ENCODE measurements at places on chromosomes 2 and 18.

GRCh38 chr18:41372046-41372665 is 582.9 kb upstream of the PIK3C3 start:
- DNase-seq, result no peak

- no peak for DNase-seq
Measured at GRCh38 chr2:9249020-9249800, 42.6 kb downstream of the ASAP2 start.

DNA sequence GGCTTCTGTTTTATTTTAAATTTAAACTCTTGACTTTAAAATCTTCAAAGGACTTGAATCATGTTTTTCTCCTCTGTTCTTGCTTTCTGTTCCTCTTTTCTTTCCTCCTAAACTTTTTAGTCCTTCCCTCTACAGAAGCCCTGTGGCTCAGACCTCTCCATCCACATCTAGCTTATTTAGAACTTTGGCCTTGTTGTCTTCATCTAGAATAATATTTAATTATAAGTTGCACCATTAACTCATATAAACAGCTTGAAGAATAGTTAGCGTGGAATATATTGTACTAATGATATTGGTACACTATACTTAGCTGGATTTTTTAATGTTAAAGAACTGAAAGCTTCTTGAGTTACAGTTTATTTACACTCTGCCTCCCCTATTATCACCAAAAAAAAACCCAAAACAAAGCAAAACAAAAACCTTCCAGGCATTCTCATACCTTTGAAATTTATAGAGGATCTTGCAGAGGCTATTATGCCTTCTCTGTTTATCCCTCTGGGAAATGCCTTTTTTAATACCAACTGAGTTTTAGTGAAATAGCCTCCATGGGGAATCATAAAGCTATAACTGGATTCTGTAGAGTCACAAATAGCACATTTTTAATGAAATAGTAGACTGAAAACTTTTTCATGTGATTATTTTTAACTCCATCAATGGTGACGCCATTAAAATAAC is 9.2 kb upstream of the CCDC141 start:
- DNase-seq, result no peak

GRCh38 chr18:74976331-74976909 is 232.5 kb downstream of the PTGR3 start:
- DNase-seq, result no peak

DNA sequence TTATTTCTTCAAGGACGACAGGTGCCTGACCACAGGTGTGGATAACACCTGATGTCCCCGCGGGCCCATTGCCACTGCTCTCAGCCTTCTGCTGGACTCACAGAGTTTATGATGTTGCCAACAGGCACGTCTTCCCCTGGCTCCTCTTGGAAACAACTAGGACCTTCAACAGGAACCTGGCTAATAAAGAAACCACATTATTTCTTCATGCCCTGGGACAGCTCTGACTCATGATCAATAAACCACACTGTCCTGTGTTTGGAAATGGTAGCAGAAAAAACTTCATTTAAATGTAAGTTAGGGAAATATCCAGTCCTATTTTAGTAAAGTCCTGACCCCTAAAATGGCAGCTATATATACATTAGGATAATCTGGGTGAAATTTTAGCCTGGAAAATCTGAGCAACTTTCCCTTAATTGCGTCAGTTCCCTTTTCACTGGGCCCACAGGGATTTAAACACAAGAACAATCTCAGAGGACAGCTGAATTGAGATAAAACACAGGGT is 158.9 kb downstream of the VAPA start:
- no peak for DNase-seq

DNA sequence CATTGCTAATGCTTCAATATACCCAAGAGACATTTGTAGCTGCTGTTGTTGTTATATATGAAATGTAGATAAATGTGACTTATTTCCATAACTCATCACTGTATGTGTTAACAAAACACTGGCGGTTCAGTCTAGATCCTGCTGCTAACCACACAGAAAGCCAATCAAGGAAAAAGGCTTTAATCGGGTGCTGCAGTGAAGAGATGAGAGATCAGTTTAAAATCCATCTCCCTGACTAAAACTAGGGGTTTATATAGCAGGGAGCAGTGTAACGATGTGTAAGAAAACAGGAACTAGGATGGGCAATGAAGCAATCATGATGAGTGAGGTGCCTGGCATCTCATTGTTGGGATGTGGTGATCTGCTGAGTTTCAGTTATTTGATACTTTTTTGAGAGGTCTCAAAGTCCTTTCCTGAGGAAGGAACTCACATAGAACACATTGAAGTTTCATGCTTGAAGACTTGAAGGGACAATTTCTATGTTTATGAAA is 677.7 kb upstream of the CDH7 start:
- DNase-seq, result no peak

DNA sequence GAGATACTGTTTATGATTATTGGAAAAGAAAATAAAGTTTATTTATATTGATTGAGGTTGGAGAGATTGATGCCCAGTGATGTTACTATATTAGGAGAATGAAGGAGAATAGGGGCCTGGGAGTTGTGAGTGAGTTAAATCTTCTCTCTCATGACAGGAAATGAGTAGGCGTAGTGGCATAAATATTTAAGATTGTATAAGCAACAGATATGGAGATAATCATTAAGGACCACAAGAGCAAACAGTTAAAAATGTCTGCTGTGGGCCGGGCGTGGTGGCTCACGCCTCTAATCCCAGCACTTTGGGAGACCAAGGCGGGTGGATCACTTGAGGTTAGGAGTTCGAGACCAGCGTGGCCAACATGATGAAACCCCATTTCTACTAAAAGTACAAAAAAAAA is 62.7 kb downstream of the PTRHD1 start:
- no peak for DNase-seq

DNA sequence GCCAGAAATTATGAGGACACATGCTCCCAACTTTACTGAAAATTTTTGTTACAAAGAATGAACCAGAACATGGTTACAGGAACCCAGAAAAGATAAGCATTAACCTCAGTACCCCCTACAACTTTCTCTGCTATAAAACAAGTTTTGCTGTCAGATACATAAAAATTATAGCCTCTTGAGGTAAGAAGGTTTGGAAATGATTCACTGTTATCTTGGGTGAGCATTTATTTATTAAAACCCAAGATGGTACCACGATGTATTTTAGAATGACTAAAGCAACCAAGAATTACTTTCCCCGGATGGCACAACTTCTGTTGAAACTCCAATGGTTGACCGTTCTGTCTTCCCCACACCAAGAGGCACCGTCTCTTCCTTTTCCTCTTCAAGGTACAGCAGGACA is 72.9 kb downstream of the RBMS1 start:
- no peak for DNase-seq

GRCh38 chr2:40240070-40240469 is 211.8 kb downstream of the SLC8A1 start:
- no peak for DNase-seq

DNA sequence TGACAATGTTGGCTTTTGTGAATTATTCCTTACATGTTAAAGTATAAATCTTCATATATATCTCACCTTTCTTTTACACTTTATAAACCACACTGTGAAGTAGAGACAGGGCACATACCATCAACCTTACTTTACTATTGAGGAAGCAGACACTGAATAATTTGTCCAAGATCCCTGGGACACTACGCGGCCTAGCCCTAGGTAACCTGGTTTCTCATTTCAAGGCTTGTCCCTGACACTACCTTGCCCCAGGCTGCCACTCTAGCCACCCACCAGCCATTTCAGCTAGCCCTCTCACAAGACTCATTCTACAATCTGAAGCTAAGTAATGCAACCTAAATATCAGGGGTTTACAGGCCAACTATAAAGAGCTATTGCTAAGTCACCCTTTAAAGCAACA is 26.7 kb downstream of the CCDC93 start:
- DNase-seq, result no peak

DNA sequence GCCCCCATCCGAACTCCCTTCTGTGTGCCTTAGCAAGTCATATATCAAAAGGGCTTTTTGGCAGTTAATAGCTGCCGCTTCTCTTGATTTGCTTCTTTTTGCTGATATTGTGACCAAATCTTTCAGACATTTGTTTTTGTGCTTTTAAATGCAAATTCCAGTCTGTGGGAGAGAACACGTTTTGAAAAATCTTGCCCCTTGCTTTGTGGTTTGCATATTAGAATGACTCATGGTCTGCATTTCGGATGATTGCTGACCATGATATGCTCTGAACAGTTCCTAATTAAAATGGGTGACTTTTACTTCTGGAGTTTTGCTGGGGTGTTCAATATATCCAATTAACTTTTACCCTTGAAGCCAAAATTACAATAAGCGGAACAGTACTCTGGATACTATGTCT is 58.2 kb upstream of the ST6GAL2 start:
- no peak for DNase-seq

- no peak for DNase-seq
Measured at GRCh38 chr18:74508821-74509225, 12.7 kb downstream of the CNDP2 start.

DNA sequence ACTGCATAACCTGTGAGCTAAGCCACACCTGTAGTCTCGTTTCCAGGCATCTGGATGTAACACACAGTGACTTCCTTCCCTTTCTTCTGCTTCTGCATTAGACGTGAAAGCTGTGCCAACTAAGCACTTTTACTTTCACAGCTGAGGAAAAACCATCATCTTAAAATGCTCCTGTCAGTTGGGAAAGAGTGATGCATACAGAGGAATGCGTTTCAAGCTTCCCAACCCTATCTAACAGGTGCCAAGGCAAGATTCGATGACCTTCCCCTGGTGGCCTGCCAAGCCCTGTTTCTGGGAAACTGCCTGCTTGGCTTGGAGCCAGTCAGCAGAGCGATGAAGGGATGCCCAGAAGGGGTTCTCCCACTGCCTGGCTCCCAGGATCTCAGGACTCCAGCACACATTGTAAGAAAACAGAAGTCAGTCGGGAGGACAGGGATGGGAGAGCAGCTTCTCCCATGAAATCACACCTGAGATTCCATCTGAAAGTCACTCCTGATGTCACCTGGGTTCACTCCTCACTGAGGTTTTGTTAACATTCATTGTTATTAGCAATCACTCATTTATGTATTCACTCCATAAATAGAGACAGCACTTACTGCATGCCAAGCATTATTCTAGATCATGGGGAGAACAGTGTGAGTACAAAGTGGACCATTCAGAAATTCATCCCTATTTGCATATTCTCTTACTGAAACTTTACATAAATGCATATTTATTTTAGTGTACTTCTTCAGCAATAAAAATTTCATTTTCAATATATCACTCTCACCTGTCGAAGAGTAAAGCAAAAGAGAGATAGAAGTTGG is 64.1 kb downstream of the DTNA start:
- no peak for DNase-seq

DNA sequence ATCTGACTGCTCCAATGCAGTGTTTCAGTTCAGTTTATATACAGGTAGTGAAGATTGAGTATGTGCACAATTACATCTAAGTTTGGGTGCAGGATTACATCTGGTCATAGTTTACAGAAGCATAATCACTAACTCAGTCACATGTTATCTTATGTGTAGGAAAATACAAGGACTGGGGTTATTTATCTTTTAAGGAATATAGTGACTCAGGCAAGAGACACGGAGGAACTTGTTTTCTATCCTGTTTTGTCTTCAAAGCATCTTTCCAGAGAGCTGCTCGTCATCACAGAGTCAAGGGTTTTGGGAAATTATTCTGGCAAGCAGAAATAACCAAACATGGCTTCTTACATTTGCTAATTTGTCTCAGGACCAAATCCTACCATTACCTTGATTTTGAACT is 1371.5 kb upstream of the TMEFF2 start:
- no peak for DNase-seq

- DNase-seq, result no peak
Measured at GRCh38 chr2:58107803-58108710, 61.5 kb downstream of the VRK2 start.

- no peak for DNase-seq
Measured at GRCh38 chr2:54815148-54815539, 91.7 kb downstream of the EML6 start.

DNA sequence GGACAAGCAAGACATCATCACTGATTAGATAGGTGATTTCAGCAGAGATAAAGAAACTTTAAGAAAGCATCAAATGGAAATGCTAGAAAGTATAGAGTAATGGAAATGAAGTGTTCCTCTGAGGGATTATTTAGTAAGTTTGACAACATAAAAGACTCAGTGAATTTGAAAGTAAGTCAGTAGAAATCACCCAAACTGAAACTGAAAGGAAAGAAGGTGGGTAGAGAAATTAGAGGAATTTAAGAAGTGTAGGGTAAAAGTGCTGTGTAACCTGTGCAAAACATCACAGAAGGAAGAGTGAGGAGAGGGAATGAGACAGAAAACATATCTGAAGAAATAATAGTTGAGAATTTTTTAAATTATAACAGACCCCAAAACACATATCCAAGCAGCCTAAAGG is 343.1 kb downstream of the CBLN2 start:
- no peak for DNase-seq

Measured in activated CD4-positive, alpha-beta T cell treated with anti-CD3 and anti-CD28 coated beads for 4 hours (primary cell).